ENCODE measurements at places on chromosomes 1 and 21. TPM values are rescaled to one million over a fixed set of nuclear protein-coding genes. Genes with fewer than 3 reads are reported as not detected.

The GPR25 gene
- total RNA-seq: not detected

The GOLT1A gene
- total RNA-seq: 0.84 TPM

The FAM78B gene
- total RNA-seq: not detected

DNA sequence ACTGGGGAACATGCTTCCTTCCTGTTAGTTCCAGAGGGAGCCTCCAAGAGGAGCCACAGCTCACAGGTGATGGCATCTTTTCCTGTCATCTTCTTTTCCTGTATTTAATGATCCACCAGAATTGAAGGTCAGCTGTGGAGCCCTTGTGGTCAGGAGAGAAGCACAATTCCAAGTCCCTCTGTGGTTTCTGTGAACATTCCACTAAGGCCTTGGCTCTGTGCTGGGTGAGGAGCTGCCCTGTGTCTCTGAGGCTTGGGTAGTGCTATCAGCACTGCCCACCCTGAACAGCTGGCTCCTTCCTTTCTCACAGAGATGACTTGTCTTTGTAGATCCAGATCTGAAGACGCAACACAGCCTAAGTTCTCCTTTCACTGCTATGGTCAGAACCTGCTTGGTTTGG, 141.9 kb upstream of the MAP1LC3C start:
- peak; percentile 7 for DNase-seq

DNA sequence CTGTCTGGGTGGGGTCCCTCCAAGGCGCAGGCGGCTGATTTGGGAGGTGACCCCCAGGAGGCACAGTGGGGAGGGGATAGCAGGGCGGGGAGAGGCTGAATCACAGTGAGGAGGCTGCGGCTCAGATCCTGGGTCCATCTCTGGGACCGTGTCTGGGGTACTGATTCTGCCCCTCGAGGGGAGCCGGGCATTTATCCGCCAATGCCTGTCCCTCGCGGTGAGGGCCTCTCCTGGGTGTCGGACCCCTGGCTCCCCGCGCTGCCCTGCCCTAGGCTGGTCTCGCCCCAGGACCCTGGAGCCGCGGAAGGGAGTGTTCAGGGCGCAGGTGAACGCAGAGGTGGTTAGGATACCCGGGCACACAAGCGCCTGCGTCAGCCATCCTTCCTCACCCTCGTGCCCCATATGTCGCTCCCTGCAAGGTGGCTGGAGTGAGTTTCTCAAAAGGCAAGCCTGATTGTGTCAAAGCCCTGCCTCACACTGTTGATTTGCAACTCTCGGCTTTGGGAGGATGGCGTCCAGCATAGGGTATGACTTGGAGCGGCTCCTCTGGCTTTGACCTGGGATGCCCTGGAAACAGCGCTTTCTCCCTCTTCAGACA, 530.9 kb downstream of the PTPRU start:
- DNase-seq: no peak

DNA sequence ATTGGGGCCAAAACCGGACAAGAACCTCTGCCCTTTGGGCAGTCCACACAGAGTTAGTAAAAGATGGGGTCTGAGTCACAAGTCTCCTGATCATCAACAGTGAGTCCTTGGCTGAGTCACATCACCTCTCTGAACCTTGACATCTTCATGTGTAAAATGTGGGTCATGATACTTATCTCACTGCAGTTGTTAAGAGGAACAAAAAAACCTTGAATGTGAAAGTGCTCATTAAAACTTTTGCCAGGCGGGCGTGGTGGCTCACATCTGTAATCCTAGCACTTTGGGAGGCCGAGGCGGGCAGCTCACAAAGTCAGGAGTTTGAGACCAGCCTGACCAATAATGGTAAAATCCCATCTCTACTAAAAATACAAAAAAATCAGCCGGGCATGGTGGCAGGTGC, 15.7 kb downstream of the S100A16 start:
- peak; percentile 92 for DNase-seq

All from M059J (cell line).